ENCODE measurements at places on chromosomes 16 and 17.

- DNase-seq, result no peak
Observed at GRCh38 chr16:85639529-85640253, 26.6 kb downstream of the GSE1 start.

DNA sequence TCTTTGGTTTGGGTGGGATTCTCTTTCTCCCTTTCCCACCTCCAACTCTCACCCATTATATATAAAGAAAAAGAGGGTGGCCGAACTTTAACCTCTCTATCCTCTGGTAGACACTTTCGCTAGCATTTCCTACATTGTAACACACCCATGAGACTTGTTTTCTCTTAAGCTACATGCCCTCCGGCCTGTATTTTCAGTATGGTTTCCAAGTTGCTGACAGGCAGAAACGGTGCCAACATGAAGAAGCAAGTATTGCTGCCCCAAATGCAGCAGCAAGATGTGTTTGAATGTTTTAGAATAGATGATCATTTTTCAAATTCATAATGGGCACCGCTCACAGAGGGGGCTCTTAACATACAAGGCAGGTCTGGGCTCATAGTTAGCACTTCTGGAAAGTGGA, 18.7 kb upstream of the CYB5B start:
- DNase-seq, result no peak

DNA sequence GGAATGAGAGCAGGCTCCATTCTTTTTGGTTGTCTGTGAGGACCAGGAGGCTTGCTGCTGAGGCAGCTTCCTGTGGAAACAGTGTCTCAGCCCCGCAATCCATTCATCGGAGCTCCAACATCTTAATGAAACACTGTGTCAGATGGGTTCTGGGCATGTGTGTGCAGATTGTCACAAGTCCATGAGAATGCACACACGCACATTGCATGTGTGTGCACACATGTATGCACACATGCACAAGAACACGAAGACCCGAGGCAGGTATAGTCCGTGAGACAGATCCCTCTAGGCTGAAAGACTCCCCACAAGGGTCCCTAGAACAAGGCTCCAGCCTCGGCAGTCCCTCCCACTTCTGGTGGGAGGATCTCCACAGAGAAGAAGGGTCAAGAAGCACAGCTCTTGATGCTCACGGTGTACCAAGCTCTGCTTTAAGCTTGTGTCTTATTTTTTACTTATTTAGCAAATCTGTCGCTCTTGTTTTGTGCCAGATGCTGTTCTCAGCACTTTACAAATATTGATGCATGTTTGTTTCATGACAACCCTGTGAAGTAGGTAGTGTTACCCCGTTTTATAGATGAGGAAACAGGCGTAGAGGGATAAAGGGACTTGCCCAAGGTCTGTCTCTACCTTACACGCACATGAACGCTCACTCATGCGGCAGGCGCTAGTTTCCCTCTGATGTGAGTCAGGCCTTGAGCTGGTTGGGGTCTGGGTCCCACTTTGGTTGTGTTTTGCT, 213.1 kb downstream of the SEC14L1 start:
- DNase-seq, result no peak

DNA sequence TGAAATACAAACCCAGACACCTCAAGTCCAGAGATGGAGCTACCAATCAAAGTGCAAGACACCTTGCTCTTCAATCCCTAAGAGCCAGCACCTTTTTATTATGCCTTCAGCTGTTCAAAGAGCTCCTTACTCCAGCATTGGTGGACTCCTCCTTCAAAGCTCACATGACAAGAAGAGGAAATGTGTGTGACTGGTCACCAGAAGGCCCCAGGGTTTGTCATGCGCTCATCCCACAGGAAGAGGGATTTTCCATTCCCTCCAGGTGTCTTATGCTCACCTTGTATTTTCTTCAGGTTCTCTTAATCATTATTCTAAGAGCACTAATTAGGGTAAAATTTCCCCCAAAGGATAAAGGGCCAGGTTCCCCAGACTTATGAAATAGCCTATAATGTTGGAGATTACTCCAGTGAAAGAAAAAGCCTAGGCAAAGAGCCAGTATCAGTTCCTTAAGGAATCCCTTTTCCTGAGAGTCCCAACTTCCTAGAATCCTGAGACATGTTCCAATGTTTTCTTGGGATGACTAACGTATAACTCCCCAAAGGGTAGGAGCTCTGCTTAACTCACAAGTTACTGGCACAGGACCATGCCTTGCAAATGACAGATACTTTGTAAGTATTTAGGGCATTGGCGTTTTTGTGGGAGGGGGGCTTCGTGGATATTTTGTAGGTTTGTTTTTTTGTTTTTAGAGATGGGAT, 56.9 kb upstream of the SOX9 start:
- no peak for DNase-seq

- no peak for DNase-seq
Observed at GRCh38 chr16:2586241-2586640, 48.4 kb downstream of the PDPK1 start.

- DNase-seq, result no peak
Observed at GRCh38 chr16:71540-72401, 660 bp downstream of the RHBDF1 start.

GRCh38 chr16:85269165-85269564, 156.9 kb upstream of the CIBAR2 start:
- no peak for DNase-seq

DNA sequence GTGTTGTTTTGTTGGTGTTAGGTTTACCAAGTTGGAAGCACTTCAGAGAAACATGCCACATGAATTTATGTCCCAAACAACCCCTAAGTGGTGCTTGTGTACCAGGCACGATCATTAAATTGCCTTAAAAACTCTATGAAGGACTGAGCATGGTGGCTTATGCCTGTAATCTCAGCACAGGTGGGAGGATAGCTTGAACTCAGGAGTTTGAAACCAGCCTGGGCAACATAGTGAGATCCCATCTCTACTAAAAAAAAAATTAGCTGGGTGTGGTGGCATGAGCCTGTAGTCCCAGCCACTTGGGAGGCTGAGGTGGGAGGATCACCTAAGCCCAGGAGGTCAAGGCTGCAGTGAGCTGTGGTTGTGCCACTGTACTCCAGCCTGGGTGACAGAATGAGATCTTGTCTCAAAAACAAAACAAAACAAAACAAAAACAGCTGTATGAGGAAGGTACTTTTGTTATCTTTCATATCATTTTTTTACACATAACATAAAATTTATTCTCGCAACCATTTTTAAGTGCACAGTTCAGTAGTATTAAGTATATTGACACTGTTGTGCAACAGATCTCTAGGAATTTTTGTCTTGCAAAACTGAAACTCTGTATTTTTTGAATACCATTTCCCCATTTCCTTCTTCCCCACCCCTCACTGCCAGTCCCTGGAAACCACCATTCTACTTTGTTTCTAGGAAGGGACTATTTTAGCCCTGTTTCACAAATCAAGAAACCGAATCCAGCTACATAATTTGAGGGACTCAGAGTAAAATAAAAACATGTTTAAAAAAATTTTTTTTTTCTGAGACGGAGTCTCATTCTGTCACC, 14.3 kb upstream of the RBBP6 start:
- no peak for DNase-seq

DNA sequence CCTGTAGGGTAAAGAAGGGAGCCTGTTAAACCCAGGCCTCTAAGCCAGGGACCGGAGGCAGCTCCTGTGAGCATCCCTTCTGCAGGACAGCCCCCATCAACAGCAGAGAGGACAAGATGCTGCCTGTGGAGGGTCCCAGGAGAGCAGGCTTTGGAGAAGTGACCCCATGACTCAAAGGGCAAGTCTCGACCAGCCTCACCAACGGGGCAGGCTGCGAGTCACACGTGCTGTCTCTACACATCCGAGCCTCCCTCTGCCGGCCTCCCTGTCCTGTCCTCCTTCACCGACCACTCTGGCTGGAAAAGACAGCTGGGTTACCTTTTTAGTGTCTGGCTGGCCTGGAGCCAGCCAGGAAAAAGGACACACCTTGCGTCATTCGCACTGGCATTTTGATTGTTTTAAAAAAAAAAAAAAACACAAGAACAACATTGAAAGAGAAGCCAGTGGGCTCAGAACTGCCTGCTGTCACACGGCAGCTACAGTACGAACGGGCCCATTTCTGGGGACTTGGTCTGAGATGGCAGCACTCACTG, 74.5 kb upstream of the RCVRN start:
- DNase-seq, result no peak
